ENCODE measurements at places on chromosomes 5 and 9.
A peak's percentile ranks its signal among the peaks of the same experiment; 100 is the strongest.

- no peak for DNase-seq
Measured at GRCh38 chr5:107636555-107636954, 34.2 kb downstream of the EFNA5 start.

- DNase-seq: no peak
Measured at GRCh38 chr5:132840896-132841295, 10.4 kb upstream of the SHROOM1 start.

DNA sequence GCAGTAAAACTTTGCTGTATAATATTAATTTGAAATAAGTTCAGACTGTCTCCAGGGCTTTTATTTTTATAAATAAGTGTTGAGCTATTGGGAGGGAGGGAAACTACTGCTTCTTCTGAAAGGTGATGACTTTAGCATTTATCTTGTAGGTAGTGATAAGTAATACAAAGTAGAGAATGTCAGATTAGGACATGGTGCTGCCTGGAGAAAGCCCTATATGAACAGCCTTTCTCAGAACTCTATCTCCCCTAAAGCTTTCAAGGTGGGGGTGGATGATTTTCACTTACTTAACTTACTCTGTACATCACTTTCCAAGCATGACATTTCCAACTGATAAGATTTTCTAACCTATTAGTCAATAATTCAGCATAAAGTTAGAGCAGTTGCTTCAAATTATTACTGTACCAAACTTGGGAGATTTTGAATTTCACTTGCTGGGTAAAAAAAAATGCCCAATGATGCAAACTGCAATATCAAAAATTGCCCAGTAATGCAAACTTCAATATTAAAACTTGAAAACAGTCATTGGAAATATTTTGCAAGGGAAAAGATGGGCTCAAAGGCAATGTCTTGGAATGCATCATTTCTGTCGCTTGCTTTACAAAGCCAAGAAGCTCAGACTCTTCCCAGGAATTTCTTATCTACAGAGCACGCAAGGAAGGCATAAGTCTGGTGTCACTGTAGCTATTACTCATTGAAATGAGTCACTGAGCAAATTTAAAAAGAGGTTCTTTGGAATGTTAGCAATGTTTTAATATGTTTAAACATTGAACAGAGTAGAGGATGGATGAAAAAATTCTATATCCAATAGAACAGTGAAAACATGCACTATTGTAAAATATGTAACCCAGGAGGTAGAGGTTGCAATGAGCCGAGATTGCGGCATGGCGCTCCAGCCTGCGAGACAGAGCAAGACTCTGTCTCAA lies 569.5 kb downstream of the PSAT1 start:
- DNase-seq: no peak

DNA sequence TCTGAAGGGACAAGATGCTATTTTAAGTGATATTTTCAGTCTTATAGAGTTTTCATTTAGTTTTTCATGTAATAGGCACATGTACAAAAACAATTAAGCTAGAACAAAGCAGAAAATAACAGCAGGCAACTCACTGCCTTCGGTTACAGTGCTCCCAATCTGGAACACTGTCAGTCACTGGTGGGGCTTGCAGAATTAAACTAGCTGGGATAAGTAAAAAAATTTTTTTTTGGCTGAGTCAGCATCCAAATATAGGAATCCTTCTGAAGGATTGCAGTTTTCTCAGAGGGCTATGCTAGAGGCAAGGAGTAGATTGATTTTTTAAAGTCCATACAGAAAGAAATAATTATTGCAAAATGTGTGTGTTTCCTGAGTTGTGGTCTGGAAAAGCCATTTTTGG lies 250.2 kb upstream of the RFX3 start:
- DNase-seq: no peak

DNA sequence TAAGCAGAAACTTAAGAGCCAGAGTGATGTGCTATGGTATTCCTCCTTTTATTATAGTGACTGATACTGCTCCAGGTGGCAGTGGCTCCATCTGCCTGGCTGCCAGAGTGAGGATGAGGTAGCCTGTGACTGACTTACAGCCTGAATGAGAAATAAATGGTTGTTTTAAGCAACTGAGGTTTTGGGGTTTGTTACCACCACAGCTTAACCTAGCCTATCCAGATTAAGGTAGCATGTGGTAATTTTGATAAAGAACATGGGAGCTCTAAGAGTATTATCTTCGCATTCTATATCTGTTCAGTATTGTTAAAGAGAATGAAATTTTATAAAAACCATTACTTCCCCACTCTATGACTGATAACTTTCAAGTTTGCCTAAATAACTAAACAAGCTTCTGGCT lies 39.0 kb downstream of the GOLPH3 start:
- no peak for DNase-seq

DNA sequence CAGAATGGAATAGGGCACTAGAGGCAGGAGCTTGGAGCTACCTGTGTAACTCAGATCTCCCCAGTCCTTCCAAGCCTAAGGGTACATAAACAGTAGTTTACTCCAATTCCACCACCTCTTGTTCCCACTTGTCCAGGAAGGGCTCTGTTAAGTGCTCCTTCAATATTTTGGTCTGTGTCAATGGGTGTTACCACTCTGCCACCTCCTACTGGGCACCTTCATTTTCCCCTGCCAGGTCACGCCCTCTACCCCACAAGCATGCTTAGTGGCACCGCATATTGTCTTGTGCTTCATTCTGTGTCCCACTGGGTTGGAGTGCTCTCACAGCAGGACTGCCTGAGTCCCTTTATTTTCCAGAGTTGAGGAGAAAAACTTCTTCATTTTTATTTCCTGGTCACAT lies 459.8 kb downstream of the ARHGEF28 start:
- no peak for DNase-seq

- DNase-seq: no peak
Measured at GRCh38 chr9:80061940-80062339, 490.2 kb downstream of the TLE4 start.

DNA sequence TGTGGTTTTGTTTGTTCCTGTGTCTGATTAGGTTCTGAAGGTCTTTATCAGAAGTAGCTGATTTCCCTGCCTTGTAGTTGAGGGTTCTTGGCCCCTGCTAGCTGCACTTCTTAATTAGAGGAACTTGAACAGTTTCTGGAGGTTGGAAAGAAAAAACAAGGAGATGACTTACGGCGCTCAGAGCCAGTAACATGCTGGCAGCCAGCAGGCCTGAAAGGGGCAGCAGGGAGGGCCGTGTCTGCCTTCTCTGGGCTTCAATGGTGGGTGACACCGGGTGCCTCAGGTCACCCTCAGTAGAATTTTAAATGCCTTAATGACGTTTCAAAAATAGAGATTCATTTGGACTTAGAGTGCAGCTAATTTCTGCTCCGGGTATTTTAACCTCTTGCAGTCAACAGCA lies 15.8 kb downstream of the UBE2QL1 start:
- DNase-seq: no peak

GRCh38 chr5:159392871-159393270 lies 62.6 kb upstream of the IL12B start:
- no peak for DNase-seq

DNA sequence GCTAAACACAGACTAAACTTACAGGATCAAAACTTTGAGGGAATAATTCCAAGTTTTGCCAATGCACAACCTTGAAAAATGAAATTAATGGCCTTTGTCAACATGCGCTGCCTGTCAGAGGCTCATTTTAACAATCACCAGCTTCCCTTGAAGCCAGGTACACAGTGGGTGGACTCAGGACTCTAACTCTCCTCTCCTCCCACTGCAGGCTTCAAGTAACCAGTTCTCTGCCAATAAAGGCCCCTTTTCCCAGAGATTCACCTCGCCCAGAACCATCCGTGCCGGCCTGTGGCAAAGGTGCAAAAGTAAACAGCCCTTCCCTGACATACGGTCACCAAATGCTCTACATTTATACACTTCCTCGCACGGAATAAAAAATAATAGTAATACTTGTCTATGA lies 18.4 kb upstream of the FBP2 start:
- DNase-seq: no peak

GRCh38 chr9:131781069-131781468 lies 41.2 kb upstream of the RAPGEF1 start:
- DNase-seq: no peak

DNA sequence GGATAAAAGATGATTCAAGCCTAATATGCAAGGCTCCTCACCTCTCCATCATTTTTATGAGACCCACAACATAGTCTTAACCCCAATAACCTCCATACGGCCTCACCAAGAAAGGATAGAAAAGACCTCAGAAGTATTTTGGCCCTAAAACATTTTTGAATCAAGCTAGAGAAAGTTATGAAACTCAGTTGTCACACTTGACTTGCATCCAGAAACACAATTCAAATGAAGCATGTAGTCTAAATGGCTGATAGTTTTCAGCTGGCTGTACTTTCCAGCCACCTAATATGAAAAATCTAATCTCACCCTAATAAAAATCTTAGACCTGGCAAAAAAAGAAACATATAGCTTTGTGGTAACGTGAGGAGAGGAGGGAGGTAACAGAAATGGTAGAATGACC lies 116.1 kb downstream of the ARL15 start:
- DNase-seq: no peak

- DNase-seq: no peak
Measured at GRCh38 chr9:34190996-34191892, 12.4 kb downstream of the UBAP1 start.

DNA sequence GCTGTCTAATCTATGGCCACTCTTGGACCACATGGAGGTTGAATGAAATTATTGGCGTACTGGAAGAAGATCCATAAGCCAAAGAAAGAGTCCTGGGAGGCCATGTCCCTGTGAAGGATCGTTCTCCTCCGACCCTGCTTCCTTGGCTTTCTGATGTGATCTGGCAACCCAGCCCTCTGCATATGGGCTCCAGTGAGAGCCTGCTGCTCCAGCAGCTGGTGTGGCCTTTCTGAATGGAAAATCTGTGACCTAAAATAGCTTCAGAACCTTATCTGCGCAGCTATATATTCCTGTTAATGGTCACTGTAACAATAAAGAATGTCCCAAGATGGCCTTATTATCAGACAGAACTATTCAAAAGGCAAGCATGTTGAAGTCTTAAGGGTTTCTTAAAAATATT lies 40.2 kb upstream of the PHF2 start:
- no peak for DNase-seq

GRCh38 chr9:125679597-125680189 lies 27.3 kb downstream of the MAPKAP1 start:
- no peak for DNase-seq

DNA sequence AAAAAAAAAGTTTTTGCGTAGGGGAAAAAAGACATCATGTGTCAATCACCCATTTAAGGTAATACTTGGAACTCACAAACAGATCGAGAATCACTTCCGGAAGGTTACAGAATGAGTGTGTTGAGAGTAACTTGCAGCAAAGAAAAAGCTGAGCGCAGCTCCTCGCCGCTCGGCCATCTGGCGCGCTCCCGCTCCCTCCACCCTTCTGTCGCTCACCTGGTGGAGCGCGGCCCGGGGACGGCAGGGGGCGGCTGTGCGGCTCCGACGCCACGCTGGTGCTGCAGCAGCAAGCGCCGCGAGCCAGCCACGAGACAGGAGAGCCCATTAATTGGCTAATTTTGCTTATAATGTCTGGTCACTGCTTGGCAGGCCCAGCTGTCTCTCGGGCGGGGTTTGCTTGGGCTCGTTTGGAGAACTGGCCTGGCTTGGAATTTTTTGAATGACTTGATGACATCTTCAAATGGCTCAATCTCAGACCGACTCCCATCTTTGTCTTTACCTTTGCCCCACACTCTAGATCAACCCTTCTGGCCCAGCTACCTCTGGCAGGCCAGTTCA lies 601.8 kb downstream of the CCDC171 start:
- DNase-seq: peak; percentile 45

GRCh38 chr9:1869843-1870242 lies 145.3 kb upstream of the SMARCA2 start:
- peak; percentile 73 for DNase-seq

- DNase-seq: peak; percentile 26
Measured at GRCh38 chr5:6714226-6715041, 1.2 kb downstream of the TENT4A start.

DNA sequence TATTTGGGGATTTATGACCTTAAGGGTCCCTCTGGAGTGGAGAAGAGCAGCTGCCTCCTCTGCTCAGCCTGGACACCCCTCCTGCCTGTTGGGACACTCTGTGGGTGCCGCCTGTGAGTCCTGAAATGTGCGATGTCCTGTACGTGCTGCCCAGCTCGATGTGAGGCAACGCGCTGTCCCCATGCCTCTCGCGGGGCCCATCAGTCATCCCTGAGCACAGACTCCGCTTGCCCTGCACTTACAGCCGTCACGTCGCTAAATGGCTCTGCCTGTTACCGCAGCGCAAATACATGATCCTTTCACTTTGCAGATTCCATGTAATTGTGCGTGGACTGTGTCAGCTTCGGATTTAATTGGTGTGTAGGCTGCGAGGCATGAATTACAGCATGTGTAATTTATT lies 27.1 kb downstream of the IRX4 start:
- no peak for DNase-seq

DNA sequence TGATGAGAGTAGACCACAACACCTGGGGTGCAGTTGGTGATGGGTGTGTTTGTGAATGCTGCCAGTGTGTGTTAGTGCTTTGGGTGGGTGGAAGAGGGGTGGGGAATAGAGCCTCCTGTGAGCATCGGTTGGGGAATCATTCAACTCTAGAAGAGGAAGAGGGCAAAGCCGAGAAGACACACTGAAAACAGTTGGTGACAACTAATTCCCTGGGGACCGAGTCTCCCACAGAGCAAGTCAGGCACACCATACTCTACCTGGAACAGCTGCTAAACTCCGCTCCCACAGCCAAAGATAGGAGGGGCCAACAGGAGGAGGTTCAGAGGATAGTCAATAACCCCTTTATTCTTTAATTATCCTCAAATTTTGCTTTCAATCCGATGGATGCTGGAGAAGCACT lies 1.6 kb upstream of the ARHGEF39 start:
- DNase-seq: no peak

- no peak for DNase-seq
Measured at GRCh38 chr9:105087910-105088898, 156.2 kb upstream of the SLC44A1 start.

DNA sequence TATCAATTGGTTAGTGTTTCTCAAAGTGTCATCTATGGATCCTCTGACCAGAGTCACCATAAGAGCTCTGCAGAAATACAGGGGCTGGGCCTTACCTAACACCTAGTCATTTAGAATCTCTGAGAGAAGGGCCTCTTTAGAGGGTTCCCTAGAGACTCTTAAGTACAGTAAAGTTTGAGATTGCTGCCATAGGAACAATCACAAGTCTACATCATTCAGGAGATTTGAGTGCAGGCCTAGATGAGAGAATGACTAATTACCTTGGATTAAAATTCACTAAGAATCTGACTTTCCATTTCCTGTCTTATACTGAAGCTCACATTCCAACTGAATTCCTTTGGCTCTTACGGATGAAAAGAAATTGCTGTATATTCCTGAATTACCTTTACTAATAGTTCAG lies 182.1 kb upstream of the PTGER4 start:
- DNase-seq: peak; percentile 63
